ENCODE measurements at places on chromosomes 16 and 17.

DNA sequence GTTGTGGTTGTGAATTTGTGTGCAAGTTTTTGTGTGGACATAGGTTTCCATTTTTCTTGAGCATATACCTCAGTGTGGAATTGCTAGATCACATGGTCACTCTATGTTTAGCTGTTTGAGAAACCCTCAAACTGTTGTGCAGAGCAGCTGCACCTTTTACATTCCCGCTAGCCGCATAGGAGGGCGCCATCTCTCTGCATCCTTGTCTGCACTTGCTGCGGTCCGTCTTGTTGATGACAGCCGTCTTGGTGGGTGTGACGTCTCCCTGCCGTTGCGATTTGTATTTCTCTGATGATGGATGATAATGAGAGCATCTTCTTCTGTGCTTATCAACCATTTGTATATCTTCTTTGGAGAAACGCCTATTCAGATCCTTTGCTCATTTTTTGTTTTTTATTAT, 25.1 kb upstream of the IL17C start:
- DNase-seq, result no peak

GRCh38 chr17:2724784-2725164, 13.2 kb upstream of the CLUH start:
- no peak for DNase-seq

GRCh38 chr16:592518-593306, 2.8 kb downstream of the RAB40C start:
- DNase-seq, result no peak

DNA sequence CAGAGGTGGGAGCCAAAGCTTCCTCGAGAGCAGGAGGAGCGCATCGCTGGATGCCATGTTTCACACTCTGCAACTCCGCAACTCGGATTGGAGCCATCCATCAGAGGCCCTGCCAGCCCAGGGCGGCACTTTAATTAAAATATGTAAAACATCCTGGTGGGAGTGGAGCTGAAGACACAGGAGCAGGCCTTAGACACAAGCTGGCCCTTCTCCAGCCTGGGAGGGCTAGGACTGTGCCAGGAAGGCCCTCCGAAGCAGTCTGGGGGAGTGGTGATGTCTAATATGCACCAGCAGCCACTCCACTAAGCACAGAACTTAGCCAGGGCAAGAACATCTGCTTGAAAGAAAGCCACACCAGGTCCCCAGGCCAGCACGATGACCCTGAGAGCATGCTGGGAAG, 5.8 kb upstream of the CCDC182 start:
- no peak for DNase-seq
